HFF-Myc (cell line): ENCODE measurements at places on chromosomes 16 and 17.

GRCh38 chr17:72439893-72440502 is 319.2 kb downstream of the SOX9 start:
- DNase-seq: no peak

GRCh38 chr16:19291475-19291874 is 5.9 kb downstream of the CLEC19A start:
- no peak for DNase-seq

DNA sequence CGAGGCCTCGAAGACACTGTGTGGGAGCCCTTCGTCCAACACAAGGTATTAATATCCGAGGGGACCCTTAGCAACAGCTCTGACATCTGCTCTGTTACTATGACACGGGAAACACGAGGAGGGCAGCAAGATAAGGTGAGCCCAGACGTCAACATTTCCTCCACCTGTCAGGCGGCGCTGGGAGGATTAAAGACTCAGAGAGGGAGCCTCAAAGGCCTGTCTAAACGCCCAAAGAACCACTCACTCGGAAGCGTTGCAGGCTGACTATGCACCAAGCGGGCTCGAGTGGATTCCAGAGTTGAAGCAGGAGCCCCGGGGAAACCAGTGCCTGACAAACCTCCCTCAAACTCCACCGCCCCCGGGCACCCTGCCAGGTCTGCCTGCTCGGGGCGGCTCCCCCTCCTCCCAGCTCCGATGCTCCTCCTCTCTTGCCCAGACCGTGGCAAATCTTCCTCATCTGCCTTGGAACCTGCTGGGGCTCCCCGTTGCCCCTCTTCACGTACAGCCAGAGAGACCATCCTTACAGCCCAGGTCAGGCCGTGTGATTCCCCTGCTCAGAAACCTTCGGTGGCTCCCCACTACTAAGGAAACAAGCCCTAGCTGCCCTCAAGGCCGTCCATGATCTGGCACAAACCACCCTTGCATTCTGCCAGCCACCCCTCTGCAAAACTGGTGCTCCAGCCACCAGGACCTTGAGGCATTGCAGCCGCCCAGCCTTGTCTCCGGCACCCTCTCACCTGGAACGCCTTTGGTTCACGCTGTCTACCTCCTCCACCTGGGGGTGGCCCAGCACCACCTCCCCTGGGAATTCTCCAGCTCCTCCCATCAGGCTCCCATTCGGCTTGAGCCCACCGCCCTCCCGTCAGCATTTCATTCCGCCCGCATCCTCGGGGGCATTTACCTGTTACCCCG is 16.2 kb downstream of the RPH3AL start:
- DNase-seq: no peak

GRCh38 chr17:62727916-62728672 is 80.0 kb downstream of the MARCHF10 start:
- no peak for DNase-seq

GRCh38 chr17:37614391-37614790 is 5.2 kb upstream of the SYNRG start:
- DNase-seq: no peak

DNA sequence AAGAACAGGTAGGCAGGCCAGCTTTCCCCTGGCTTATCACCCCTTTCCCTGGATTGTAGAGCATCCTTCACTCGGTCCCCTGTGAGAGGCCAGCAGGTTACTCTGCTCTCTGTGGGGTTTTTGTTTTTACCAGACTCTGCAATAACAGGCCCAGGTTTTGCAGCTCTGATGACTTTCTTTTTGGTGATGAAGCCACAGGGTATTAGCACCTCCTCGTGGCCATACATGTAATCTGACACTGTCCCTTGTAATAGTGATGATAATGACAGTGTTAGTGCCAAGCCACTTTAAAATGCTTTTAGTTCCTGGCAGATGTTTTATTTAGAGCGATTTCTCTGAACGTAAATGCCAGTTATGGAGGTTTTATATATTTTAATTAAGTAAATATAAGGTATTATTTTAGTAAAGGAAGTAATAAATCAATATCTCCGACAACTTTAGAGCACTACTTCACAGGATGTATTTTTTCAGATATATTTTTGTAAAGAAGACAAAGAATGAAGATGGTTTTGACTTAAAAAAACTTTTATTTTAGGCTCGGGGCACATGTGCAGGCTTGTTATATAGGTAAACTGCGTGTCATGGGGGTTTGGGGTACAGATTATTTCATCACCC is 38.0 kb upstream of the CPHXL start:
- DNase-seq: peak; percentile 43

DNA sequence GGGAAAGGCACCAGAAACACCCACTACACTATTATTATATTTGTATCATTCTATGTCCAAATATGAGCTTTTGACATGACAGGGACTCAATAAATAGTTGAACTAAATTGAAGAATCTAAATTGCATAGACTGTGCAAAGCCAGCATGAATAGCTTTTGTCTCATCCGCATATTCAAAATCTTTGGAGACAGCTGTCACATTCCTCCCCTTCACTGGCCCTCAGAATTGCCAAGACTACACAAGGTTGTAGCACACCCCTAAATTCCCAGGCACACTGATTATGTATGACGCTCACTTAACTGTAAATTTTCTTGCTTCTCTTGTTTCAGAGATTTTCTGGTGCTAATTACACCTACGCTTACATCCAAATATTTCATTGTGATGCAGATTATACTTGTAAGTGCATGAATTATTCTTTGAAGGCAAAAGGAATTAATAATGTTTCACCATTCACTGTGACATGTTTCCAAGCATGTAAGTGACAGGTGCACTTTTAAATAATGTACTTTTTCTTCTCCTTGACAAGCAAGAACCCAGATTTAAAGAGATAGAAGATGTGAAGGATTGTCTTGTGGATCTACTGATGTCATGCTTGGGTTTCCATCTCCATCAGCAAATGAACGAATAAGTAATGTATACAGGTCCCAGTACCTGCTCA is 47.5 kb downstream of the CA10 start:
- no peak for DNase-seq

DNA sequence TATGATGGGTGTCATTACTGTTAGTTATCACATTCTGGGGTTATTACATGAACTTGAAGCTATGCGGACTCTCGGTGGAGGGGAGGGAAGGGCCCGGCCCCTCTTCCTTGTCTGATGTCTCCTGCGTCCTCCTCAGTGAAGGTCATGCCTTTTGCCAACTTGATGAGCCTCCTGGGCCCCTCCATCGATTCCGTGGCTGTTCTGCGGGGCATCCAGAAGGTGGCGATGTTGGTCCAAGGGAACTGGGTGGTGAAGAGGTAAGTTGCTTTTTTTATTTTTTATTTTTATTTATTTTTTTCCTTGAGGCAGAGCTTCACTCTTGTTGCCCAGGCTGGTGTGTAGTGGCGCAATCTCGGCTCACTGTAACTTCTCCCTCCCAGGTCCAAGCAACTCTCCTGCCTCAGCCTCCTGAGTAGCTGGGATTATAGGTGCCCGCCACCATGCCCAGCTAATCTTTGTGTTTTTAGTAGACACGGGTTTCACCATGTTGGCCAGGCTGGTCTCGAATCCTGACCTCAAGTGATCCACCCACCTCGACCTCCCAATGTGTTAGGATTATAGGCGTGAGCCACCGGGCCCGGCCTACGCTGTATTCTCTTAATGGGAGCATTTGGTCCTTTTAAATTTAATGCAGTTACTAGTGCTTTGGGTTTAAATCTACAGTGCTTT is 21.6 kb downstream of the POLR3E start:
- no peak for DNase-seq

DNA sequence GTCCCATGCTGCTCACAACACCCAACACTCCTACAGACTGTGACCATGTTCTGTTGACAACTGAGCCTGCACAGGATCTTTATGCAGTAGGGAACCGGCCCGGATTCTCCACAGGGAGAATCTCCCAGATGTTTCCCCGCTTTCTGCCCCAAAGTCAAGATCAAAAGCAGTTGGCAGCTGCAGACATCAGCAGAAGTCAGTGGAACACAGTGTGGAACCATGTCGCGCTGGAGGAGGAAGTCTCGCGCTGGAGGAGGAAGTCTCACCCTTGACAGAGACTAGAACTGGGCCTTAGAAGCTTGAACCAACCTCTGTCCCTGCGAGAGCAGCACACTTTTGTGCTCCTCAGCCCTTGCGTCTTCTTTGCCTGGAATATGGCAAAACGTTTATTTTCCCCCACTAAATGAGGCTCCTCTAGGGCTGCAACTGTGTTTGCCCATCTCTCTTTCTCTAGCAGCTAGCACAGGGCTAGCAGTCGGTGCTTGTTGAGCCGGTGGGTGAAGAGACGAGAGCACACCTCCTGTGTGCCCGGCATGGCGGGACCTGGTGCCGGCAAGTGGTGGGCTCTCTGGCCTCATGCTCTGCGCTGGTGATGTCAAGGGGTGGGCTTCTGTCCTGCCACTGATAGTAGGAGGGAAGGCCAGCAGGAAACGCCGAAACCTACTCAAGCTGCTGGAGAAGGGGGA is 2.1 kb upstream of the MRC2 start:
- no peak for DNase-seq

GRCh38 chr16:81842564-81843242 is 63.6 kb downstream of the PLCG2 start:
- DNase-seq: no peak

- no peak for DNase-seq
Measured at GRCh38 chr16:64390102-64390501, 731.8 kb downstream of the CDH11 start.

- DNase-seq: no peak
Measured at GRCh38 chr17:77474292-77474988, 333.7 kb downstream of the SEC14L1 start.

DNA sequence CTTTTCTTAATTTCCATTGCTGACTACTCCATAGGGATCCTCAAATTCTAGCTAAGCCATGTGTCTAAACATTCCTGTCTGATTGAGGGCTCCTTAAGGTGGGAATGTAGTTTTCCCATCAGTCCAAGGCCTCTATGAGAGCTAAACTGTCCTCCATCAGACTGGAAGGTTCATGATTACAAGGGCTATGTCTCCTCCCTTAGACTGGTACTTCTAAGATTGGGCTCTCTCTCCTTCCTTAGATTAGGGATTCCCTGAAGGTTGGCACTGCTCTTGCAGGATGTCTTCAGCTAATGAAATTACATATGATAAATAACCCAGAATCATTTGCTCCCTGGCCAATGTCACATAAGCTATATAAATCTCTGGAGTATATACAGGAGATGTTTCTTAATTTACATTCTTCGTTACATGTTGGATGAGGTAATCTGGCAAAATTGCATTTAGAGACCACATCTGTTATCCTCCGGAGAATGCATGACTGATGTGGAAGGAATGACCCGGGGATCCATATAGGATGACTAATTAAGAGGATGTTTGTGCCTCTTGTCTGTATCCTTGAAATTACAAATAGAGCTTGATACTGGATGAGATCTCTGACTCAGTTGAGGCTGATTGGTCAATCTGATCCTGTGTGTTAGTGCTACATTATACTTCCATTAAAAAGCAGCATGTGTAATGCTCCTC is 14.2 kb downstream of the B4GALNT2 start:
- DNase-seq: peak; percentile 96

DNA sequence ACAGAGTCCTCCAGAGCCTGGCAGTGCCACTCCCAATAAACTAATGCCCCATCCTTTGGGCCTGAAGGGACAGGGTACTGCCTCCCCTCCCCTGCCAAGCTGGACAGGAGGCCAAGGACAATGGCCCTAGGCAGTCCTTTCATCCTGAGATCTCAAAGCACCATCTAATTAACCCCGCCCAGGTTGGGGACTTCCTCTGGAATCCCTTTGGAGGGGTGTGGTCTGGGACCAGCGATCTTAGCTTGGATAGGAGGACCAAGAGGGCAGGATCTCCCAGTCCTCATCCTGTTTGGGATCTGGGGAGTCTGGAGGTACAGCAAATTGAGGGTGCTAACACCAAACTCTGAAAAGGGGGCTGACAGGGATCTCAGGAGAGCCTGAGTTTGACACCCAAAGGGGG is 18.2 kb upstream of the SP6 start:
- no peak for DNase-seq

DNA sequence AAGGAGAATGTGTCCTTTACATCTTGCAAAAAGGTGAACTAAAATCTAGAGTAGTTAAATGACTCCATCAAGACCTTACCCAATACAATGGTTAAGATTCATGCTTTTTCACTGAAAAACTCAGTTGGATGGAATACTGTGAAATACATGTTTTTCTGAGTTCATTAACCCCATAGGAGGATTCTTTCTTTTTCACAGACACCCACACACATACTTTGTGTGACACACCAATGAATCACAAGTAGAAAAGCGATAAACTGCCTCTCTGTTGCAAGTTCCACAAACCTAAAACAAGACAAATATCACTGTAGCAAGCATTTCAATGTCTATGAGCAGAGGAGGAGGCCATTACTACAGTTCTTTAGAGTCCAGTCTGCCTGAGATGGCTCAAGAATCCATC is 258.8 kb upstream of the CDH5 start:
- DNase-seq: no peak

DNA sequence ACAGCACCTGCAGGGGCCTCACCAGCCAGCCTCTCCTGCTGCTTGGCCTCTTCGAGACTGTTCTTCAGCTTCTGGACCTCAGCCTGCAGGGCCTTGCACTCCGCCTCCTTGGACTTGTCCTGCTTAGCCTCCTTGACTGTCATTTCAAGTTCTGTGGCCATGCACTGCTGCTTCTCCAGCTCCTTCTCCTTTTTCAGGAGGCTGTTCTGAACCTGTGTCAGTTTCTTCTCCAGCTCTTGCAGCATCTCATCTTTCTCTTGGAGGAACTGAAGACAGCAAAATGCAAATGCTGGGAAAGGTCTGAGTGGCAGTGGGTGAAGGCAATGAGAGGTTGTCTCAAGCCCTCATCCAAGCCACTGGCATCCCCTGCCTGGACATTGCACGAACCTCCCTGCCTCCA is 39.1 kb downstream of the DHX38 start:
- no peak for DNase-seq

- DNase-seq: no peak
Measured at GRCh38 chr17:29141514-29141876, 38.7 kb downstream of the MYO18A start.

DNA sequence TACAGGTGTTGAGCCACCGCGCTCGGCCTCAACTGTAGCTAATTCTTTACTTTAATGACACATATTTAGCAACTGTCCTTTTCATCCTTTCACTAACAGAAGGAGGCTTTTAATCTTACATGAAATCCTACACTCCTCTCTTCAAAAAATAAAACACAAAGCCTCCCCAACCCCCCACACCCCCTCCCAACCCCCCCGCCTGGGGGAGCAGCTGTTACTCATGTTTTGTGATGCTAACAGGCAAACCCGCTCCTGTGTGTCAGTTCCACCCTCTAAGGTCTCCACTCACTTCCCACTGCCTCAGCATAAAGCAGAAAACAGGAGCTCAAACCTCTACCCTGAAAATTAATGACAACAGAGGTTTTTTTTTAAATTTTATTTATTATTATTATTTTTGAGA is 55.4 kb upstream of the SLC25A19 start:
- DNase-seq: no peak

DNA sequence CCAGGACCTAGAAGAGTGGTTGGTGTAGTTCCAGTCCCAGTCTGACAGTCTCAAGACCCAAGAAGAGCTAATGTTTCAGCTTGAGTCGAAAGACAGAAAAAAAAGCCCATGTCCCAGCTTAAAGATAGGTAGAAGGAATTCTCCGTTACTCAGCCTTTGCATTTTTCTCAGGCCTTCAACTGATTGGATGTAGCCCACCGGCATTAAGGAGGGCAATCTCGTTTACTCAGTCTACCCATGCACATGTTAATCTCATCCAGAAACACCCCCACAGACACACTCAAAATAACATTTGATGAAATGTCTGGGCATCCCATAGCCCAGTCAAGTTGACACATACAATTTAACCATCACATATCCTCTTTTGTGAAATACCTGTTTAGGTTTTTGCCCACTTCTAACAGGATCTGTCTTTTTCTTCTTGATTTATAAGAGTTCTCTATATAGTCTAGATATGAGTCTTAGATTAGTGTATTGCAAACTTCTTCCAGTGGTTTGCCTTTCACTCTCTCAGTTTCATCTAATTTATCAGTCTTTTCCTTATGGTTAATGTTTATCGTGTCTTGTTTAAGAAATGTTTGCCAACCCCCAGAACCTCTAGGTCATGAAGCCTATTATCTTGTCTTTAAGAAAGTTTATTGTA is 7.6 kb upstream of the NUP93 start:
- DNase-seq: no peak
